ENCODE measurements at places on chromosomes 11 and 22.

DNA sequence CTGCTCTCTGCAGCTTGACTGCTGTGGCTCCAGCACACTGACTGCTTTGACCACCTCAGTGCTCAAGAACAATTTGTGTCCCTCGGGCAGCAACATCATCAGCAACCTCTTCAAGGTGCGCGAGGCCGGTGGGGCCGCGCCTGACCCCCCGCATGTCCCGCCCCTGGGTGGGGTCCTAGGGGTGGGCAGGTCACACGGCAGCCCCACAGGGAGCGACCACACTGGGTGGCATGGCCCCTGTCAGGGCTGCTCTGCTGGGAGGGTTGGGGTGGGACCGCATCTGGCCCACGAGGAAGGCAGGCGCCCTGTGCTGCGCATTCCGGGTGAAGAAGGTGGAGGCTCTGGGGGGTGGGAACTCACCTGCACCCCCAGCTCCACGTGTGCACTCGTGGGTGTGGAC, 4.7 kb upstream of the TSSC4 start:
- DNase-seq, result no peak
- H3K4me3 ChIP-seq, result no peak overlapping the region
- H3K27ac ChIP-seq, result no peak overlapping the region
- H3K36me3 ChIP-seq, result peaks cover 60% of the 10 kb centered on the region
- peaks cover 9% of the 10 kb centered on the region for H3K4me1 ChIP-seq

- no peaks in the 10 kb centered on the region for H3K4me1 ChIP-seq
- H3K4me3 ChIP-seq, result no peak overlapping the region
- H3K36me3 ChIP-seq, result no peaks in the 10 kb centered on the region
- no peaks in the 10 kb centered on the region for H3K27me3 ChIP-seq
Measured at GRCh38 chr11:34775417-34775888, 140.7 kb downstream of the APIP start.

DNA sequence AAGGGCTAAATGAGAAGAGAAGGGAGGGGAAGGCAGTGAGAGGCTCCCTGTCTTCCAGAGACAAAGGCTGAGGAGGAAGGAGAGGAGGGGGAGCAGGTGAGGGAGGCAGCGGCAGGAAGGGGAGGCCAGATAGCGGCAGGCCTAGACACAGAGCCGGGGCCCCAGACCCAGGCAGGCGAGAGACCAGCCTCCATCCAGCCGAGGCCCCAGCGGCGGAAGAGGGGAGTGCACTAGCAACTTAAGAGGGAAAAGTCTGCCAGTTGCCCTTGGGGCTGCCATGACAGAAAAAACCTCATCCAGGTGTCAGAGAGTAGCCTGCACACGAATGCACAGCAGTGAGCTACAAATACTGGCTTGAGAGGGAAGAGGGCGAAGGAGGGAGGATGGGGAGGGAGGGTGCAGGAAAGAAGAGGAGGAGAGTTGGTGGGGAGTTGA, 46.7 kb downstream of the IGLL1 start:
- no peak overlapping the region for H3K4me3 ChIP-seq
- DNase-seq, result peak; percentile 27
- H3K27ac ChIP-seq, result peak overlapping the region; percentile 7
- H3K27me3 ChIP-seq, result no peaks in the 10 kb centered on the region

GRCh38 chr22:19844377-19845053, 10.2 kb downstream of the GNB1L start:
- peak; percentile 28 for DNase-seq
- H3K27me3 ChIP-seq, result no peaks in the 10 kb centered on the region
- H3K27ac ChIP-seq, result no peak overlapping the region
- H3K4me3 ChIP-seq, result no peak overlapping the region
- H3K36me3 ChIP-seq, result no peaks in the 10 kb centered on the region

DNA sequence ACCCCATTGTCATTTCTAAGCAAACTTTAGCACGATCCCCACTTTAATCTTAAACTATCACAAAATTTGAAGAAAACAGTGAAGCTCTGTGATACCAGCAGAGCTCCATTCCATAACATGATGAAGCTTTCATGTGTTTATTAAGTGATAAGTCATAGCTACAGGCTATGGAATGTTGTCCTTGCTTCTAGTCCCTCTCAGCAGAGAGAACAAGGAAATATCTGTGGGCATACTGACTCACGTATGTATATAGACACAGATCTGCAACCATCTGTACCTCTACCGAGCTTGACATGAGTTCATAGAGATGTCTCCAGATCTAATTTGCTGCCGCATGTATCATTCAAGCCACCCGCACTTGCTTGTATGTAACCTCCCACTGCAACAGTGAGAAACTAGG, 588.9 kb downstream of the ETS1 start:
- DNase-seq, result peak; percentile 68
- peaks cover 3% of the 10 kb centered on the region for H3K4me1 ChIP-seq
- no peak overlapping the region for H3K27ac ChIP-seq
- no peaks in the 10 kb centered on the region for H3K27me3 ChIP-seq
- no peaks in the 10 kb centered on the region for H3K36me3 ChIP-seq

DNA sequence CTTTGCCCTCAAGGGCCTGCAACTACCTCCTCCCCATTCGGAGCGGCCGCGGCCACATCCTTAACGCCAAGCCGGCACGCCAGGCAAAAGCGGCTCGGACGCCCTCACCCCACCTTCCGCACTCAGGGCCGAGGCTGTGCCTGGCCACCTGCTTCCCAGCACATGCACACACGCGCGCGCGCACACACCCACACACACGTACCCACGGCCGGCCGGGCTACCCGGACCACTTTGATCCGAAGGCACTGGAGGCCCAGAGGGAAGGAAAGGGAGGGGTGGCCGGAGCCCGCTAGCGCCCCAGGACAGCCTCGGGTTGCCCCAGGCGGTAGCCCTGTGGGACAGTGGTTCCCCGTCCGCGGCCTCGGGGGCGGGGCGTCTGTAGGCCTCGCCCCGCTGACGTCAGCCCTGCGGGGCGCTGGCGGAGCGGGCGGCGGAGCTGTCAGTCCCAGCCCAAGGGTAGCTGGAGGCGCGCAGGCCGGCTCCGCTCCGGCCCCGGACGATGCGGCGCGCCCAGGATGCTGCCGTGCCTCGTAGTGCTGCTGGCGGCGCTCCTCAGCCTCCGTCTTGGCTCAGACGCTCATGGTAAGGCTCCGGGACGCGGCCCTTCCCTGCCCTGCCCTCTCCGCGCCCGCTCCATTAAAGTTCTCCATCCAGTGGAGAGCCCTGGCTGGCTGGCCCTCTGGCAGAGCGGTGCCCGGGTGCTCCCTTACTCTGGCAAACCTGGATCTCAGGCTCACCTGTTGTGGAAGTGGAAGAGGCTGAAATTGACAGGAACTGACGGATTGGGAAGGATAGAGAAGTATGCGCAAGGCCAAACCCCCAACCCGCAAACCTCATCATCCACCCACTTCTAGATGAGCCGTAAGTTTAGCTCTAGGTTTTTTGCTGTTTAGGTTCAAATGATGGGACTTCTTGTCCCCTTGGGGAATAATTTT, at the start of gene IL10RA:
IL10RA (plus strand) TSS at position 442 of the 935 bp plus-strand sequence; CDS start at position 516, 74 bp downstream.
- no peak within 1 kb of the TSS for H3K27ac ChIP-seq
- no peaks in the 10 kb centered on the region for H3K36me3 ChIP-seq
- H3K4me3 ChIP-seq, result peak within 1 kb of the TSS; percentile 59
- H3K4me1 ChIP-seq, result peaks cover 7% of the 10 kb centered on the region
- peak; percentile 96 for DNase-seq

GRCh38 chr11:13962198-13962561, 343 bp upstream of the SPON1 start:
- no peak overlapping the region for H3K4me3 ChIP-seq
- peaks cover 47% of the 10 kb centered on the region for H3K27me3 ChIP-seq
- H3K4me1 ChIP-seq, result peaks cover 9% of the 10 kb centered on the region
- H3K27ac ChIP-seq, result no peak overlapping the region
- no peak for DNase-seq

DNA sequence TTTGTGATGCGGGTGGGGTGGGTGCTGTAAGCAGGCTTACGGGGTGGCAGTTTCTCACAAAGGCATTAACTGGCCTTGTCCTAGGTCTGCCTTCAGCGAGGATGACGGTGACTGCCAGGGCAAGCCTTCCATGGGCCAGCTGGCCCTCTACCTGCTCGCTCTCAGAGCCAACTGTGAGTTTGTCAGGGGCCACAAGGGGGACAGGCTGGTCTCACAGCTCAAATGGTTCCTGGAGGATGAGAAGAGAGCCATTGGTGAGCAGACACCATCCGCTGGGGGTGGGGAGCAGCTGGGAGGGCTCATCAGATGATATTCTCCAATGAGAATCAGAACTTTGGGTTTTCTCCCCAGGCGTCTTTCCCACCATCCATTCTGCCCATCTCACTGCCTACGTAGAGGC, 5.8 kb downstream of the TCN2 start:
- H3K4me1 ChIP-seq, result peaks cover 4% of the 10 kb centered on the region
- no peak overlapping the region for H3K4me3 ChIP-seq
- no peaks in the 10 kb centered on the region for H3K36me3 ChIP-seq
- no peak overlapping the region for H3K27ac ChIP-seq
- no peaks in the 10 kb centered on the region for H3K27me3 ChIP-seq
- no peak for DNase-seq

DNA sequence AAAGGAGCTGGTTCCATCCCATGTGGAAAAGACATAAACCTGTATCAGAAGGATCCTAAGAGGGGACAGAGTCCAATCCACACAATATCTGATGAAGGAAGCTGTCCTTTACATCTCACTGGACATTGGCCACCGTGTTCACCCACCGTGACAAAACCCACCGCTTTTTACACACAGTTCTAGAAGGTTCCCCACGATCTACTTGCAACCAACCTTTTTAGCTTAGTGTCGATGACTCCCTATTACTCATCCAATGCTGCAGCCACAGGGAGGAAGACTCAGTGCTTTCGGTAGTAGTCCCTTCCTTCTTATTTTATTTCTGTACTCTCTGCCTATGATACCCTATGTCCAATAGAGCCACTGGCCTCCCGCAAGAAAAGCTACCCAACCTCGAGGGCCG, 65.4 kb downstream of the MAPK1 start:
- H3K36me3 ChIP-seq, result peaks cover 27% of the 10 kb centered on the region
- H3K27ac ChIP-seq, result no peak overlapping the region
- H3K27me3 ChIP-seq, result no peaks in the 10 kb centered on the region
- no peak for DNase-seq
- no peaks in the 10 kb centered on the region for H3K4me1 ChIP-seq

GRCh38 chr11:44658506-44658850, 68.3 kb upstream of the TSPAN18 start:
- no peak for DNase-seq
- H3K4me3 ChIP-seq, result no peak overlapping the region
- H3K27me3 ChIP-seq, result no peaks in the 10 kb centered on the region
- H3K4me1 ChIP-seq, result no peaks in the 10 kb centered on the region
- H3K27ac ChIP-seq, result no peak overlapping the region
- H3K36me3 ChIP-seq, result no peaks in the 10 kb centered on the region

- no peak for DNase-seq
- no peaks in the 10 kb centered on the region for H3K27me3 ChIP-seq
- H3K27ac ChIP-seq, result no peak overlapping the region
Measured at GRCh38 chr11:30260813-30261212, 30.0 kb downstream of the FSHB start.

DNA sequence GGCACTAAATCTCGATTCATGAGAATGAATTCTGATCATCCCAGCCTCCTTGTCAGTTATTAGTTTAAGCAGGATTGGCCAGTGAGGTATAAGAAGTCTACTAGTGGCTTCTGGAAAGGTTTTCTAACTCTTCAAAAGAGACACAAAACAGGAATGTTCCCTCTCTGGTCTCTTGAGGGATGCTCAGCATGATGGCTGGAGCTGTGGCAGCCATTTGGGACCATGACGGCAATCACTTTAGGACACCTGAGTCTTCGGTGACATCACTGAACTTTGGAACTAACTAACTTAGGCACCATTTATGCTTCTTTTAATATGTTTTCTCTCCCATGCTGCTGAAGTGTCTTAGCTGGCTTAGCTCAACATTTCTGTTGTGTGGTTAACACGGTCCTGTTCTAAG, 20.2 kb upstream of the CRY2 start:
- H3K4me1 ChIP-seq, result peaks cover 11% of the 10 kb centered on the region
- no peak overlapping the region for H3K27ac ChIP-seq
- DNase-seq, result no peak
- no peaks in the 10 kb centered on the region for H3K36me3 ChIP-seq
- no peaks in the 10 kb centered on the region for H3K27me3 ChIP-seq
- no peak overlapping the region for H3K4me3 ChIP-seq

DNA sequence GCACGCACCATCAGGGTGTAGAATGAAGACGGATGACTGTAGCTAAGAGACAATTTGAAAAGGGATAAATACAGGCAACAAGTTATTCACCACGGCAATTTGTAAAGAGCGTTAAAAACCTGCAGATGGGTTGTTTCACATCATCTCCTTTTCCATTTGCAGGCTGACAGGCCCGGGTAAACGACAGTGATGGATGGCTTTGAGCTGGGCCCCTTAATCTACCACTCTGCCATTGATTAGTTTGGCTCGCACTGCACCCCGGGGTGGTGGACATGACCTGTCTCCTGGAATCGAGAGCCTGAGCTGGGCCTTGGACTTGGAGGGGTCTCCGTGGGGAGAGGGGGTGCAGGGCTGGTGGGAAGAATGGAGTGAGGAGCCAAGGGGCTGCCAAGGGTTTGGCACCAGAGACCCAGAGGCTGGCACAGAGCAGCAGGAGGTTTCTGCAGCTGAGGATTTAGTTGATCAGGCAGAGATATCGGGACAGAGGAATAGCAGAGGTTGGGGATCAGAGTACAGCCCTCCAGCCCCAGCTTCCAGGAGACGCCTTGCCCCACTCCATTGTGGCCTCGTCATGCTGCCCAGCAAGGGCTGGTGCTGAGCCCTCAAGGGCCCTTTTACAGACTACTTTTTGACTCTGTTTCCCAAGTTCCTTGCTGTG, 110.6 kb upstream of the NECTIN1 start:
- H3K4me3 ChIP-seq, result no peak overlapping the region
- peaks cover under 1% of the 10 kb centered on the region for H3K4me1 ChIP-seq
- no peaks in the 10 kb centered on the region for H3K27me3 ChIP-seq

DNA sequence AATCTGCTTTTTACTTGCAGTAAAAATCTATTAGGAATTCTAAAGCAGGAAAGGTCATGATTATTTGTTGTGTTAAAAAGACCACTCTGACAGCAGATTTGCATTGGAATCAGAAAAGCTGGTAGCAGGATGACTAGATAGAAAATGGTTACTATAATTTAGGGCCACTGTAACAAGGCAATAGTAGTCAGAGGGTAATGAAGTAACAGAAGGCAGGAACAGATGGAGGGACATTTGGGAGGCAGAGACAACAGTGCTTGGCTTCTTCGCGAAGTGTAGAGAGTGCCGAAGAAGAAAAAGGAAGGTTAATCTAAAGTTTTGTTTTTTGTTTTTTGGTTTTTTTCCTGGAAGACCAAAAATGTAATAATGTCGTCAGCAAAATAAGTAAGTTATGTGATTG, 129.8 kb upstream of the SLC5A12 start:
- no peak overlapping the region for H3K27ac ChIP-seq
- H3K27me3 ChIP-seq, result no peaks in the 10 kb centered on the region
- no peaks in the 10 kb centered on the region for H3K36me3 ChIP-seq

Data from trophoblast cell (in vitro differentiated cells and primary cell).